CD4-positive, alpha-beta memory T cell (primary cell): ENCODE measurements at places on chromosomes 13 and 19. TPM values are rescaled to one million over a fixed set of nuclear protein-coding genes. Genes with fewer than 3 reads are reported as not detected.
A peak's percentile ranks its signal among the peaks of the same experiment; 100 is the strongest.

DNA sequence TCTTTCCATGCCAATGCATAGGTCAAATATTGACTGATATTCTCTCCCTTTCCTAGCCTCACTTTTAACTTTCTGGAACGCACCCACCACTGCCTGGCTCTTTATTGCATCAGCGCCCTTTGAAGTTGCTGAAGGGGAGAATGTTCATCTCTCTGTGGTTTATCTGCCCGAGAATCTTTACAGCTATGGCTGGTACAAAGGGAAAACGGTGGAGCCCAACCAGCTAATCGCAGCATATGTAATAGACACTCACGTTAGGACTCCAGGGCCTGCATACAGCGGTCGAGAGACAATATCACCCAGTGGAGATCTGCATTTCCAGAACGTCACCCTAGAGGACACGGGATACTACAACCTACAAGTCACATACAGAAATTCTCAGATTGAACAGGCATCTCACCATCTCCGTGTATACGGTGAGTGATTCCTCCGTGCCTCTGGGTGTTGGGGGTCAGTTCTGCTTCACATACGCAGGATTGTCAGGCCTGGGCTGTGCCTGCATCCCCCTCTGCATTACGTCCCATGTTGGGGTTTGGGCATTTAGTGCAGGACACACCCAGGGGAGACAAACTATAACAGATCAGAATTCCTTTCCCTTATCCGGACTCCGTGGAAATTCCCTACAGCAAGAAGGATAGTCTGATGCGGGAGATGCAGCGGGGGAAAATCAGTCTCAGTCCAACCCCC lies 1.3 kb downstream of the CEACAM21 start:
- no peak for DNase-seq
- H3K4me1 ChIP-seq: peaks cover 22% of the 10 kb centered on the region
- H3K27ac ChIP-seq: no peak overlapping the region
- peaks cover 41% of the 10 kb centered on the region for H3K36me3 ChIP-seq

DNA sequence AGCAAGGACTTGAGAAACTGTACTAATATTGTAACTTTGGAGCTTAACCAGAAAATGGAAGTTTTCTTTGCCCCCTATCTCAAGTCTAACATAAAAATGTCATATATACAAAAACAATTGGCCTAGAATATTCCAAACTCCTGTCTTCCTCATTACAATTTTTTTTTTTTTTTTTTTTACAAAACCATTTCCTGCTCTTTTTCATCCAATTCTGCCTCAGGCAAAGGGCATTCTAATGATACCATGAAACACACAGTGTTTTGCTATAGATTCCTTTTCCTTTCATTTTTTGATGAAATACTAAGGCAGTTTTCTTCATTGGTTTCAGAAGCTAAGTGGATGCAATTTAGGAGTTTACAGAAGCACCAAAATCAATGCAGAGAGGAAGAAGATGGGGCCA lies 119.7 kb downstream of the LHFPL6 start:
- DNase-seq: no peak
- no peaks in the 10 kb centered on the region for H3K27me3 ChIP-seq
- no peak overlapping the region for H3K4me3 ChIP-seq
- no peaks in the 10 kb centered on the region for H3K36me3 ChIP-seq
- H3K4me1 ChIP-seq: no peaks in the 10 kb centered on the region

DNA sequence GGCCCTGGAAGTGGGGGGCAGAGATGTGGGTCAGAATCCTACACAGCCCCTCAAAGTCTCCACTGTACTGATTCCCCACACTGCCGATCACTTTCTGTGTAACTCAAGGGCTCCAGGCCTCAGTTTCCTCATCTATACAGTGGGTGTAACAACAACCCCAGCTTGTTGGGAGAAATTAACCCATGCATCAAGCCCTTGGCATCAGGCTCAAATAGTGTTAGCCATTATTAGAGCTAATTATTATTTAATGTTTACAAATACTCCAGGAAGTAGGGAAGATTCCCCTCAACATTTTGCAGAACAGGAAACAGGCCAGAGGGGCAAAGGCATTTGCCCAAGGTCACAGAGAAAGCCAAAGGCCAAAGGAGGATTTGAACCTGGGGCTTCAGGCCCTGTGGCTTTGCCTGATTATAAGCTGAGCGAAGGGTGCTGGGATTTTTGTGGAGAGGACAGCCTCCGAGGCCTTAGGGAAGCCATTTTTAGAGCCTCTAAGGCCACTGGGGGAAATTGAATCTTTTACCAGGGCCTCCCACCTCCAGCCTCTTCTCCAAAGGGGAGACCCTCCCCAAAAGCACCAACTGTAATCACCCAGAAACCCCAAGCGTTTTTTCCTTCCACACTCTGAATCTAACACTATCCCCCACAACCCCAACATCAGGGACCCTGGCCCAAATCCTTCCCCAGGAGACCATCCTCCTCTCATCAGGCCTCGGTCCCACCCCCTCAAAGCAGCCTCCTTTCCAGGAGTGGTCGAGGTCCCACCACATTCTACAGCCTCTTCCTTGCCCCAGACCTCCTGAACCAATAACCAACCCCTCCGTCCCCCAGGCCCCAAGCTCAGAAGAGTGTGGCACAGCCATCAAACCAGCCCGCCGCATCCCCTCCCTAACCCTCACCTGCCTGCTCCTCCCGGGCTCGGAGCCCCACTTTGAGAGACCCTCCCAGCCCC lies 1.1 kb downstream of the FKBP8 start:
- peak overlapping the region; percentile 59 for H3K4me3 ChIP-seq
- no peaks in the 10 kb centered on the region for H3K27me3 ChIP-seq
- peaks cover 29% of the 10 kb centered on the region for H3K36me3 ChIP-seq
- no peak for DNase-seq

DNA sequence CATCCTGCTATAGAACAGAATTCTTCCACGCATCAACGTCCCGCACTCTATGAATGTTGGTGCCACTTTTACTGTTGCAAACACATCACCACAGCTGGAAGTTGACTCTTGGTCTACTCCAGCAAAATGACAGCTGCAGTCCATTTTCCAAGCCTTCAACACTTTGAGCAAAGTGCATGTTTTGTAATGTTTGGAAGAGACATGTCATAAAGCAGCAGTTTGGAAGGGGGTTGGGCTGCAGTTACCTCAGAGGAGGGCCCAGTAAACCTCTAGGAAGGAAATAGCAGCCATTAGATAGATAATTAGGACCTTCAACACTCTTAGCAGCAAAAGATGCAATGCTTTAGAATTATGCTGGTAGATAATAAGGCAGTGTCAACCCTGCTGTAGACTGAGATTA lies 323.6 kb downstream of the TDRD3 start:
- no peak overlapping the region for H3K4me3 ChIP-seq
- DNase-seq: no peak
- no peak overlapping the region for H3K27ac ChIP-seq
- H3K36me3 ChIP-seq: no peaks in the 10 kb centered on the region
- no peaks in the 10 kb centered on the region for H3K4me1 ChIP-seq

DNA sequence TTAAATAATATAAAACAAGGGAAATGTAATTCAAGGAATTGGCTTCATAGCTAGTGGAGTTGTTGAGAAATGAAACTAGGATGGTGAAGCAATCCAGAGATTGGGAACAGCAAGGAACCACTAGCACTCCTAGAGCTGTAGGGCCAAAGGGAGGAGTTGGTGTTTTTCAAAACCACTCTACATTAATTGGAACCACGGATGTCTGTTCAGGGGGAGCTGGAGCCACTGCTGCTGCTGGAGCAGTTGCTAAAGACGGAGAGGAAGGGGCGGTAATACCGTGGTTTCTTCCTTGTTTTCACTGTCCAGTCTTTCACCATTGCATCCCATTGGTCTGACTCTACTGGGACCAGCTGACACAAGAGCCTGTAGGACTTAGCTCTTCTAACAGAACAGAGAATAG lies 8.5 kb downstream of the DNAJC15 start:
- H3K27me3 ChIP-seq: no peaks in the 10 kb centered on the region
- no peaks in the 10 kb centered on the region for H3K36me3 ChIP-seq
- no peak overlapping the region for H3K27ac ChIP-seq
- H3K4me1 ChIP-seq: peaks cover 15% of the 10 kb centered on the region
- H3K4me3 ChIP-seq: no peak overlapping the region

DNA sequence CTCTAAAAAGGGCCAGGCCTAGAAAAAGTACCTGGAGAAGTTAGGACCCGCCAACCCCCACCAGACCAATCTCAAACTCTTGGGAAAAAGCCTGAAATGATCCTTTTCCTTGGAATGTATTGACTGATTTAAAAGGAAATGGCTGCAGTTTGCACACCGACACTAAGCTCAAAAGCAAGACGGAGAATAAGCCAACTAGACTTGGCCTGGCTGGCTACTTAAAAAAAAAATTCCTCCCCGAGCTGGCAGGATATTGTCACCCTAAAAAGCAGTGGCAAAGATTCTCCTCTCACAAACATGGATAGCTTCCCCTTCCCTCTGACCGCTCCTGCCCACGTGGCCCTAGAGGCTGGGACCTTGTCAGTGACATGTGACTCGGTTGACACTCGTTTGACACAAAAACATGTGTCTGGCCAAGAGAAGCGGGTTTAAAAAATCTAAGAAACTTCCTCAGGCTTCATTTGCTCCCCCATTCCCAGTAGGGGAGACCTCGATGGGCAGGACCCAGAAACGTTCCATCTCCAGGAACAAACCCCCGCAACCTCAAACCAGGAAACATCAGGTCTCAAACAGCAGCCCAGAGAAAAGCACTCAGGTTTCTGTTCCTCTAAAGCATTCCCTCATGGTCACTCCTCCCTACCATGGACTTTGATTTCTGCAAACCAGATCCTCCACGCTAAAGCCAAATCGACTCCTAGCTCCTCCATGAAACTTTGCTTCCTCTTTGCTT lies 1.3 kb downstream of the RFX1 start:
- no peak for DNase-seq
- H3K27me3 ChIP-seq: no peaks in the 10 kb centered on the region
- peak overlapping the region; percentile 99 for H3K27ac ChIP-seq
- H3K4me3 ChIP-seq: peak overlapping the region; percentile 33

GRCh38 chr19:7395360-7396066 lies 46.8 kb downstream of the ARHGEF18 start:
- H3K27ac ChIP-seq: peak overlapping the region; percentile 58
- peaks cover 46% of the 10 kb centered on the region for H3K4me1 ChIP-seq
- peak overlapping the region; percentile 57 for H3K4me3 ChIP-seq
- no peaks in the 10 kb centered on the region for H3K27me3 ChIP-seq
- peaks cover 20% of the 10 kb centered on the region for H3K36me3 ChIP-seq
- no peak for DNase-seq

UBXN6 gene
- polyA plus RNA-seq: 4.1 TPM

GRCh38 chr13:19155321-19155861 lies 26.2 kb downstream of the TUBA3C start:
- DNase-seq: no peak
- H3K36me3 ChIP-seq: no peaks in the 10 kb centered on the region
- no peaks in the 10 kb centered on the region for H3K27me3 ChIP-seq
- H3K4me1 ChIP-seq: no peaks in the 10 kb centered on the region

ICAM4 gene
- polyA plus RNA-seq: not detected

PTGIR gene
- 0.75 TPM for polyA plus RNA-seq

- DNase-seq: no peak
- H3K4me1 ChIP-seq: no peaks in the 10 kb centered on the region
- H3K36me3 ChIP-seq: no peaks in the 10 kb centered on the region
- no peaks in the 10 kb centered on the region for H3K27me3 ChIP-seq
- no peak overlapping the region for H3K27ac ChIP-seq
These were observed 406.2 kb downstream of the EFNB2 start for GRCh38 chr13:106129273-106129672.

GRCh38 chr13:108263621-108264355 lies 5.7 kb upstream of the TNFSF13B start:
- H3K4me3 ChIP-seq: no peak overlapping the region
- no peaks in the 10 kb centered on the region for H3K36me3 ChIP-seq
- no peak overlapping the region for H3K27ac ChIP-seq
- no peaks in the 10 kb centered on the region for H3K27me3 ChIP-seq

GRCh38 chr13:74406420-74406819 lies 272.2 kb upstream of the KLF12 start:
- H3K4me3 ChIP-seq: no peak overlapping the region
- H3K27me3 ChIP-seq: no peaks in the 10 kb centered on the region
- H3K27ac ChIP-seq: no peak overlapping the region
- no peaks in the 10 kb centered on the region for H3K36me3 ChIP-seq
- H3K4me1 ChIP-seq: no peaks in the 10 kb centered on the region
- DNase-seq: no peak
